ENCODE measurements at places on chromosomes 1 and 21.

DNA sequence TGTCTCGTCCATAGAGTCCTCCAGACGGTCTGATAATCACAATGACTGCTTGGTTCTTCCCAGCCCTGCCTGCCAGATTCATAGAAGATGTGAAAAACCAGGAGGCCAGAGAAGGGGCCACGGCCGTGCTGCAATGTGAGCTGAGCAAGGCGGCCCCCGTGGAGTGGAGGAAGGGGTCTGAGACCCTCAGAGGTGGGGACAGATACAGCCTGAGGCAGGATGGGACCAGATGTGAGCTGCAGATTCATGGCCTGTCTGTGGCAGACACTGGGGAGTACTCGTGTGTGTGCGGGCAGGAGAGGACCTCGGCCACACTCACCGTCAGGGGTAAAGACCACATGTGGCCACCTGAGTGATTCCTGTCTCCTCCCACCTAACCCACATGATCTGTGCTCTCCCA, 86.9 kb downstream of the OBSCN start:
- no peak for DNase-seq

DNA sequence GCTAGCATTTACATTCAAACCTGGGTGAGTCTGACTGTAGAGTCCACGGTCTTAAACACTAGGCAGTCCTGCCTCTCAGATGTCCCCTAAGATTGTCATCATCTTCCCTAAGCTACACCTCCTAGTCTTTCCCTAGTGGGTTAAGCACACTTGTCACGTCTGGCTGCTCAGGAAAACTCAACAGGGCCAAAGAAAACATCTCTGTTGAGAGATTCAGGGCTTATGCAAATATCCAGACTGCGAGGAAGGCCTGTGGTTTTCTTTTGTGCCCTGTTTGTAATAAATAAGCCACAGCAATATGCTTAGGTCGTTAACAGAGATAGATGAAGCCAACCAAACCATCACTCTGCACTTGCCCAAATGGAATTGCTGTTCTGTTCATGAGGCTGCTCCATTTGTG, 472.6 kb upstream of the DEPDC1 start:
- no peak for DNase-seq

DNA sequence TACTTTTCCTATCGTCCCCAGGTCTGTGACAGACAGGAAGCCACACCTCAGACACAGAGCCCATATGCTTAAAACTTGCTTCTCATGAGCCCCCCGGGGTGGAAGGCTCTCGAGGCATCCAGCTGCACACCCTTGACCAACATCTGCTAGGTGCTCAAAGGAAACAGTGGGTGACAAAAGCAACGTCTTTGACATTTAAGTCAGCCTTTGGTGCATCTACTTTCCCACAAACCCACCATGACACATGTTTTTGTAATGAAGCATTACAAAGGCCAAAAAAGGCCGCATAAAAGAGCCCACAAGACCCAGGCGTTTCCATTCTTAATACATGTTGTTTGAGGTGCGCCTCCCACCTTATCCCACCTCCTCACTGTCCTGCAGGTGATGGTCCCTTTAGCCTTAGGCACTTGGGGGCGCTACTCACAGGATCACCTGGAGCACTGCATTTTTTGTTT, 11.8 kb upstream of the FASLG start:
- DNase-seq = no peak

DNA sequence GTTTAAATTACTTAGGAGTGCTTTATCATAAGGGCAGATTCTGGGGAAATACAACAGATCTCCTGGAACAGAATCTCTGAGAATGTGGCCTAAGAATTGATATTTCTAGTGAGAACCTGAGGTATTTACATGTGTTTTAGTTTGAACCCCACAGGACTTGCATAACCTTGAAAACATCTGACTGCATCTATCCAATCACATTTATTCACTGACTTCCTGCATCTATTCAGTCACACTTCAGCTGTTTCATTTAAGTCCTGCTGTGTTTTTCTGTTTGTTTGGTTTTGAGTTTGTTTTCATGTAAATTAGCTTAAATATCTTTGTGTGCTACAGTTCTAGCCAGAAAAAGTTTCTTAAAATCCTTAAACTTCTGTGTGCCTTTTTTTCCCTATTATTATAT, 1260.7 kb downstream of the PLA2G4A start:
- DNase-seq = peak; percentile 8

- DNase-seq = no peak
Observed at GRCh38 chr21:23579573-23579972, 2027.7 kb downstream of the MRPL39 start.

GRCh38 chr1:226157761-226158316, 28.7 kb downstream of the ACBD3 start:
- DNase-seq = no peak

DNA sequence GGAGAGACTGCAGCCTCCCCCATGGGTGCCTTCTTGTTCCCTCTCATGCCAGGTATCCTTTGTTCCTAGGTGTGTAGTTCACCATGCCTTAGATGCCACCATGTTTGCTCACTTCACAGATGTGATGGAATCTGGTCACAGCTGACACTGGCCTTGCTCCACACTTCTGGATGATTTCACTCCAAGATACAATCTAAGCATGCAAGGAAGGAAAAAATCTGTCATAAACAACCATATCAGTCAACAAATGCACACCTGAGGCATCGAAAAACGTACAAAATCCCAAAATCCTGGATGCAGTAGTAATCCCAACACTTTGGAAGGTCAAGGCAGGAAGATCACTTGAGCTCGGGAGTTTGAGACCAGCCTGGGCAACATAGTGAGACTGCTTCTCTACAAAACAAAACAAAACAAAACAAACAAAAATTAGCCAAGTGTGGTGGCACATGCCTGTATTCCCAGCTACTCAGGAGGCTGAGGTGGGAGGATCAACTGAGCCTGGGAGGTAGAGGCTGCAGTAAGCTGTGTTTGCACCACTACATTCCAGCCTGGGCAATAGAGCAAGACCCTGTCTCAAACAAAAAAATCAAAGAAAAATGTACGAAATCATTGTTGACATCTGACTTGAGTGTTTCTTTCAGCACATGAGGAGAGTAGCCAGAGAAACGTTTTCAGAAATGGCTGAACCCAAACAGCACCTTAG, 17.1 kb upstream of the PTPRF start:
- no peak for DNase-seq

DNA sequence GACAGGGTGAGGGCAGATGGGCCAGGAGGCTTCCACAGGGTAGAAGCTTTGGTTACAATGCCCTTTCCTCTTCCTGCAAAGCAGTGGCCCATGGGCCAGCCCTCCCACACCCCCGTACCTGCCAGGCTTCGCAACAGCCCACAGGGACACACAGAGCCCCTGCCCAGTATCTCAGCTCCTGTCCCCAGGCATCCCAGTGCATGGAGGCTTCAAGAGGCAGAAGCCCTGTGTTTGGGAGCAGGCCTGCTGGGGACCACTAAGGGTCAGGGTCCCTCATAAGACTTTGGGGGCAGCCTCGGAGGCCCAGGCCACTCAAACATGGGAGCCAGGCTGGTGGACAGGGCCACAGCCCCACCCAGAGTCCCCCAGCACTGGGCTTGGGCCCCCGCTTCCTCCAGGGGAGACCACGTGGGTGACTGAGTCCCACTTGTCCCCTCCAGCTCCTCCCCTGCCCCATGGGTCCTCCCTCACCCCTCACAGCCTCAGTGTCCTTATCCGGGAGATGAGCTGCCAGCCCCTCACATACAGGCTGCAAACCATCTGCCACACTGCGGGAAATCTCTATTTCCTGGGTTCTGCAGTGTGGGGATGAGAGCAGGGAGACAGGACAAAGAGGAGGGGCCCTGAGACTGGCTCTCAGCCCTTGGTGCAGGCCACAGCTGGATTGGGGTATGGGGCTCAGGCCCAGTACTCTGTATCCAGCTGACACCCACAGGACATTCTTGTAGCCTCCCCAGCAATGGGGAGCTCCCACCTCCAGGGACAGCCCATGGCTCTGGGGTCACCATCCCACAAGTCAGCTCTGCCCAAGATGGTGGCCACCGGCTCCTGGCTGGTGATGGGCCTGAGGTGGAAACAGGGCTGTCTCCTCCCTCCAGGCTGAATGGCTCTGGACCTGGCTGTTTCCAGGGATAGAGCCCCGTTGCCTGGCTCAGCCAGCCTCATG, 50.7 kb downstream of the WNT9A start:
- DNase-seq = no peak

GRCh38 chr1:88647249-88647645, 36.8 kb upstream of the PKN2 start:
- DNase-seq = no peak

- no peak for DNase-seq
Observed at GRCh38 chr1:200751717-200752116, 13.0 kb downstream of the CAMSAP2 start.

- DNase-seq = no peak
Observed at GRCh38 chr1:3743421-3743820, 8.8 kb upstream of the CCDC27 start.

DNA sequence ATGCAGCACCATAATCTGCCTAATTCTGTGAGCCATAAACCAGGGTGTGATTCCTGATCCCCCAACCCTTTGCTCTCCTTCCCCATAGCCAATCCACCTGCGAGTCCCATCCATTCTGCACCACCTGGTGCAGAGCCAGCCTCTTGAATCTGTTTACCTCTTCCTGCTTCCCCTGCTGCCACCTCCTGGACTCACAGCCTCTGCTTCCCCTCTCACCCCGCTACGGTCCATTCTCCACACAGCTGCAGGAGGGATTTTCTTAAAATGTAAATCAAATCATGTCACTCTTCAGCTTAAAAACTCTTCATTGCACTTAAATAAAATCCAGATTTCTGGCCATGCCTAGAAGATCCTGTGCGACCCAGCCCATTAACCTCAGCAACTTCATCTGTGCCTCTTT, 186.7 kb downstream of the FOXD2 start:
- no peak for DNase-seq

GRCh38 chr1:115705085-115705951, 63.2 kb downstream of the CASQ2 start:
- DNase-seq = no peak

DNA sequence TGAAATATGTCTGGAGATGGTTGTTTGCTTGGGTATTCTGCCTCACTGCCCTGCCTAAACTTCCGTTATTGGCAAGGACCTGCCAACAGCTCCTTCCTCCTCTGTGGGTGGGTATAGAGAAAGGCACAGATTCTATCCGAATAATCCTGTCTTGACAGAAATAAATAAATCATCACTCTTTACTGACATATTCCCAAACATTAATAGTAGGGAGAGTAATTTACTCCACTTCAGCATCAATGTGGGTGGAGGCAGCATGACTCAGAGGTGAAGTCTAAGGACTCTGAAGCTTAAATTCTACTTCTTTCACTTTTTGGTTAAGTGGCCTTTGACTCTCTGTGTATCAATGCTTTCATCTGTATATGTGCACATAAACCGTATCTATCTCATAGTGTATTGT, 2.9 kb downstream of the CD84 start:
- DNase-seq = no peak

- no peak for DNase-seq
Observed at GRCh38 chr1:81407000-81407821, 393.5 kb upstream of the ADGRL2 start.

GRCh38 chr1:220426989-220427388, 100.9 kb upstream of the MARK1 start:
- DNase-seq = no peak

DNA sequence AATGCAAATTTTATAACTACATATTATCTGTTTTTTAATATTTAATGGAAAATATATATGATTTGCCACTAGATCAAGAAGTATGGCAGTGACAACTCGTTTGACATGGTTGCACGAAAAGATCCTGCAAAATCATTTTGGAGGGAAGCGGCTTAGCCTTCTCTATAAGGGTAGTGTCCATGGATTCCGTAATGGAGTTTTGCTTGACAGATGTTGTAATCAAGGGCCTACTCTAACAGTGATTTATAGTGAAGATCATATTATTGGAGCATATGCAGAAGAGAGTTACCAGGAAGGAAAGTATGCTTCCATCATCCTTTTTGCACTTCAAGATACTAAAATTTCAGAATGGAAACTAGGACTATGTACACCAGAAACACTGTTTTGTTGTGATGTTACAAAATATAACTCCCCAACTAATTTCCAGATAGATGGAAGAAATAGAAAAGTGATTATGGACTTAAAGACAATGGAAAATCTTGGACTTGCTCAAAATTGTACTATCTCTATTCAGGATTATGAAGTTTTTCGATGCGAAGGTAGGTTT, 556 bp downstream of the IFI44 start:
- no peak for DNase-seq

DNA sequence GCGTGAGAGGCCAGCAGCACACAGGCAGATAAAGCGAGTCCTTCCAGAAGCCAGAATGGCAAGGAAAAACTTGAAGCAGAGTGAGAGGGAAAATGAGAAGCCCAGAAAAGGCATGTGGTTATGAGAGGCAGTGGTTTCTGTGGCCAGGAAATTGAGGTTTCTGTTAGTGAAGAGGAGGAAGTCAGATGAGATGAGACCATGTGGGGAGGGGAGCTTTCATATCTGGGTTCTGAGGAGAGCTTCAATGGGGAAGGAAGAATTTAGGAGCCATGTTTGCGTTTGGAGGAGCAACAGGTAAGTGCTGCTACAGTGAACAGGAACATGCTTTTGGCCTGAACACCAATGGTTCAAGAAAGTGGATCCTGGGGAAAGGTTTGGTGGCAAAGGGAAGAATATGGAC, 6.1 kb upstream of the CD1A start:
- DNase-seq = no peak

- peak; percentile 64 for DNase-seq
Observed at GRCh38 chr1:197356723-197357533, 88.9 kb downstream of the CRB1 start.

- DNase-seq = no peak
Observed at GRCh38 chr1:208010487-208011071, 99.7 kb upstream of the CD34 start.

DNA sequence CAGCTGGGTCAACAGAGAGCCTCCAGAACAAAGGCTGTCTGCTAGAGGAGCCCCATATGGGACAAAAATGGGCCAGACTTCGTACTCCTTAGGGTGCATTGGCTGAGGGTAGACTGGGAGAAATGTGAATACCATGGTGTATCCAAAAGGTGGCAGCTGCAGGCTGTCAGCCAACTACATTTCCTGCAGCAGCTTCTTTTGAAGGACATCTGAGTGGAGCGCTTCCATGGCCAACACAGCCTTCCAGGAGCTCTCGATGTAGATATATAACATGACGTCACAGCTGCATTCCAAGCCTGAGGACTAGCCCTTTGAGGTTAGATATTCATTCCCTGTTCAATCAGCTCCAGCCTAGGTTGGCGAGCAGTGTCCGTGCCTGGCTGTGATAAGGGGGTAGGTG, 107.7 kb downstream of the MAB21L3 start:
- DNase-seq = no peak

GRCh38 chr21:39504230-39504629, 52.5 kb downstream of the SH3BGR start:
- DNase-seq = no peak

GRCh38 chr1:208682664-208683013, 438.5 kb upstream of the PLXNA2 start:
- DNase-seq = no peak

- DNase-seq = no peak
Observed at GRCh38 chr1:21901473-21901847, 35.6 kb downstream of the HSPG2 start.

DNA sequence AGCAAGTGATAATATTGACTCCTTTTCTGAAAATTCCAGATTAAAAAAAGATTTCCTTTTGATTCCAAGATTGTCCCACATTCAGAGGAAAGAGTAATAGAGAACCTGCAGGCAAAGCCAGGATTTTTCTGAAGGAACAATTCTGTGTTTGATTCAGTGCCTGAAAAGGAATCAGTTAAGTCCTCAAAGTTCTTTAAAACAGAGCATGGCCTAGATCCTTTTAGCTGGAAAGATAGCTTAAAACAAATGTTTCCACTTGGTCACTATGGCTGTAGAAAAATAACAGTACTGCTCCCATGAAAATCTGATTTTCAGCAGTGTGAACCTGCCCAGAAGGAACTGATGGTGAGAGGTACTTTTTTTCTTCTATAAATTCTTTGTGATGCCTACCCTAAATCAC, 41.8 kb downstream of the HS2ST1 start:
- no peak for DNase-seq

Measured in fibroblast of villous mesenchyme (primary cell).